Aorta (tissue), 5 donors: ENCODE measurements at places on chromosomes 11 and 22. TPM values are rescaled to one million over a fixed set of nuclear protein-coding genes. Genes with fewer than 3 reads are reported as not detected.
A peak's percentile ranks its signal among the peaks of the same experiment; 100 is the strongest.

DNA sequence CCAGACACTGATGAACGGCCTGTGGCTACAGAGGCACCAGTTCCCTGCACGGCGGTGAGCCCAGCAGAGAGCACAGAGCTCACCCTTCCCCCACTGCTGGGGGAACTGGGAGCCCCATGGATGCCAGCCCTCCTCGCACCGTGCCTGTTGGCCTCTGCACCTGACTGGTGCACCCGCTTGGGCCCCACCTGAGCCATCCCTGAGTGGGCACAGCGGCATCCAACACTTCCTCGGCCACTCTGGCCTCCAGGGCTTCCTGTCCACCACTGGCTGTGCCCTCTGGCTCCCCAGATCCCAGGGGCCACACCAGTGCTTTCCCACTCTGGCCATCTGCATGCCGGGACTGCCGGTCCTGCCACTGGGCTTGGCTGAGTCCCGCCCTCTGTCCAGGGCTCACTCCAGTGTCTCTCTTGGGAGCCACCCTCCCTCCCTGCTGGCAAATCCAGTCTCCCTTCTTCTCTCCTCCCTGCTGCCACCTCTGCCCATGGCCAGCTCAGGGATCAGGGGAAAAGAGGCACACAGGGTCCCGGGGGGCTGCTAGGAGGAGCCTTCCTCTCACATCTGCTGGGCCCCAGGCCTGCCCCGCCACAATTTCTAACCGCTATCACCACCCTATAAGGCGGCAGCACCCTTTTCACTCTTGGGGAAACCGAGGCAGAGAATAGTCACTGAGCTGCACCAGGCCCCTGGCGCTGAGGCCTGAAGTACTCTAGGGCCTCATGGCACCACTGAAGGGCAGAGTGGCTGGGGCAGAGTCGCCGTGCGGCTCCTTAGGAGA, 33.0 kb downstream of the GNB1L start:
- no peak for DNase-seq

GRCh38 chr11:123055191-123055901, 6.6 kb downstream of the HSPA8 start:
- no peak for DNase-seq

The SLC22A6 gene
- not detected for total RNA-seq

DNA sequence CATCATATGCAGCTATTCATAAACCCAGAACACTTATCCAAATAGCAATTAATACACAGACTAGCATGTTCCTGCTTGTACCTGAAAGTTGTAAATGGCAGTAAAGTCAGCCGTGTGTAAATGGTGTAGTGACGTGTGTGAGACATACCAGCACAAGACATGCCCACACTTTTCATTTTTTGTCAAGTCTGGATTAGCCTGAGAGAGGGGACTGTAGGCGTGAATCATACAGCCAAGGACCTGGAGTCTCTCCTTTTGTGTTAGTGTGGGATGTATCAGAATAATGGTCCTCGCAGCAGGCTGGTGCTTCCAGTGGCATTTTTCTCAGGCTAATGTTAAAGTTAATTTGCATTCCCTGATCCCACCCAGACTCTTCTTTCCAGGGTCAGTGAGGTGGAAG, 116.8 kb upstream of the BMAL1 start:
- DNase-seq: no peak

The CTSW gene
- 3.9 TPM for total RNA-seq

The CENPM gene
- 0.58 TPM for total RNA-seq

The CRACR2B gene
- total RNA-seq: 2.2 TPM

- no peak for DNase-seq
Observed at GRCh38 chr22:21719024-21719423, 16.6 kb downstream of the YPEL1 start.

DNA sequence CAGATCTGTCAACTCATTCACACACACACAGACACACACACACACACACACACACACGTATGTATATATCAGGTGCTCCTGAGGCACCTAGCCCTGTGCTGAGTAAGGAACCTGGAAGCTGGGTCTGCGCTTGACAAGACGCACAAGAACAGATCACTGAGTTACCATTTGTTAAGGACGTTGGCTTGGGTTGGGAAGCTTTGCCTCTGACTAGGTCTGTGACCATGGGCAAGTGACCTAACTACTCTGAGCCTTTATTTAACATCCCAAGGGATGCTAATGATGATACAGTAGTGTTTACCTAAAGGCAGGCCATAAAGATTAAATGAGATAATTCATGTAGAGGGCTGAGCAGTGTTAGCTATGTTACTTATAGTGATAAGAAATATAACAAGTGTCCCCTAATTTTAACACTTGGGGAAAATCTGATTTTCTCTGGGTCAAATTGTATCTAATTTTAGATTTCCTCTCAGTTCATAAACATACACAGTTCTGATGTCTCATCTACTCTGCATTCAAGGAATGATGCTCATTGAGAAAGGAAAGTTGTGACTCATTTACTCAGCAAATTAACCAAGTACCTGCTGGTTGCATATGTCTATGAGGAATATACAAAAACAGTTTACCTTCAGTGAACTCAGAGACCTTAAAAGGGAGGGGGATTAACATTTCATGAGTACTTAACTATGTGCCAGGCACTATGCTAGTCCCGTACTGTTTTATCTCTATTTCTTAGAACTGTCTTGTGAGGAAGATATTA, 13.6 kb downstream of the RNF185 start:
- DNase-seq: no peak

GRCh38 chr11:11420899-11421285, 67.8 kb upstream of the CSNK2A3 start:
- DNase-seq: no peak

- no peak for DNase-seq
Observed at GRCh38 chr11:75100314-75100713, 3.6 kb upstream of the OR2AT4 start.

GRCh38 chr11:63698976-63699733, 17.9 kb downstream of the RTN3 start:
- DNase-seq: no peak

DNA sequence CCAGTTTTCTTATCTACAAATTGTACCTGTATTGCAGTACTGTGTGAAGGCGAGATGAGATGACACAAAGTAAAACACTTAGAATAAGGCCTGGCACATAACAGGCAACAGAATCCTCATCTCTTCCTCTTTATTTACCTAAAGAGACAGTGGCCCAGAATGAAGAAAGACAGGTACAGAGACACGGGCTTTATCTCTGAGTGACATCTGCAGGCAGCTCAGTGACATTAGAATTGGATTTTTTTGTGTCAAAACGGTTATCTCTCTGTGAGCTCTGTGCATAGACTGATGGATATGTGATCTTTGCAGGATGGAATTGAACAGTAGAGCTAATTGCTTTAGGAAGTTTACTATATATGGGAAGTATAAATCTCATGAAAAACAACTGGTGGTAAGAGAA, 36.2 kb upstream of the TRPC6 start:
- DNase-seq: no peak

- DNase-seq: no peak
Observed at GRCh38 chr11:8794677-8795103, 112.1 kb downstream of the RPL27A start.

DNA sequence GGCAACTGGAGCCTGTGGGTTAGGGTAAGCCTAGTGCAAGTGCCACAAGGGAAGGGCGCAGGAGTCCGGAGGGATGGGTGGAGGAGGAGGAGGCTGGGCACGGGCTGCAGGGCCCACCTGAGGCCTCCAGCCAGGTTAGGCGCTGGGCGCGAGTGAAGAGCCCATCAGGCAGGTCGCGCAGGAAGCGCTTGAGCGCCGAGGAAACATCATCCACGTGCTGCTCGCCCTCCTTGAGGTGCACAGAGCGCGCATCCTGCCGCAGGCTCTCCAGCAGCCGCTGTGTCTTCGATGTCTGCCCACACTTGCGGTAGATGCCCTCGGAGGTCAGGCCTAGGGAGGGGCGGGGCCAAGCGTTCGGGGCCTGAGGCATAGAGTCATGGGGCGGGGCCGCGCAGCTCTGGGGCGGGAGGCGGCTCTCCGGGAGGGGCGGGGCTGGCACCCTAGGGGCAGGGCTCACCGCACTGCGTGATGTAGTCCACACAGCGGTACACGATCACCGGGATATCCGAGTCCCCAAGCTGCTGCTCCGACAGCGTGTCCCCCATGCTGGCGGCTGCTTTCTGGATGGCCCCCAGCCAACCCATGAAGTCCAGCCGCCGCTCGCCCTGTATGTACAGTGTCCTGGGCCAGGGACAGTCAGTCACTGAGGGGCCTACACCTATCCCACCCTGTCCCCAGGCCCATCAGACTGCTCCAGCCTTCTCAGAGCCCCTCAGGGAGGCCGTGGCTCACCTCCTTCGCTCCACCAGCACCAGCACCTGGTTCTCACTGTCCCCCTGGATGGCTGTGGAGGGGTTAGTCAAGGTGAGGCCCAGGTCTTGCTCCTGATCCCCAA, 22.9 kb upstream of the PDE2A start:
- no peak for DNase-seq

The CCDC82 gene
- 37.4 TPM for total RNA-seq

- DNase-seq: peak; percentile 26
Observed at GRCh38 chr11:28621753-28622152, 513.6 kb downstream of the METTL15 start.

- peak; percentile 26 for DNase-seq
Observed at GRCh38 chr22:46066691-46067090, 83.6 kb upstream of the PPARA start.

GRCh38 chr22:16789860-16790493, 35.2 kb downstream of the XKR3 start:
- DNase-seq: no peak

- DNase-seq: no peak
Observed at GRCh38 chr11:44305026-44305469, 4.9 kb downstream of the ALX4 start.

DNA sequence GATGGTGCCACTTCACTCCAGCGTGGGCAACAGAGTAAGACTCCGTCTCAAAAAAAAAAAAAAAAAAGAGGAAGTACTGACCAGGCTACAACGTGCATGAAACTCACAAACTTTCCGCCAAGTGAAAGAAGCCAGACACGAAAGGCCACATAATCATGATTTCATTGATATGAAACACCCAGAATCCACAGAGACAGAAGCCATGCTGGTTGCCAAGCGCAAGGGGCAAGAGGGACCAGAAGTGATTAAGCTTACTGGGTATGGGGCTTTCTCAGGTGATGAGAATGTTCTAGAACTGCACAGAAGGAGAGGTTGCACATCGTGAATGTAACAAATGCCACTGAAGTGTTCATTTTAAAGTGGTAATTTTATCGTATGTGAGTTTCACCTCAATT, 60.9 kb downstream of the CELSR1 start:
- no peak for DNase-seq

- DNase-seq: no peak
Observed at GRCh38 chr11:115145324-115145723, 358.9 kb downstream of the CADM1 start.

DNA sequence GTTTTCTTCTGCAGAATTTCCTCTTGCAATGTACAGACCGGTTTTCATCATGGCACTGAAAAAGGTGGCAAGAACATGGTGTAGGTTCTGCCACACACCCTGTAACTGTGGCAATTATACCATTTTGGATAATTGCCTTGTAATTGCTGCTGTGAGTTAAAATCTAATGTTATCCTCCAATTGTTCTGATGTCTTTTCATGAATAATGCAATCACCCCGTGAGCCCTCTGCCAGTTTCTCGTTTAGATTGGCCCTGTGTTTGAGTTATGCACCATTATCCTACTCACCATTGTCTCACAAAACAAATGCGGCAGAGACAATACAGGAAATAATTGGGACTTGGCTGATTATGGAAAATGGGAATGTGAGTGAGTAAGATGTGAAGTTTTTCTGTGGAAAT, 61.8 kb upstream of the MTNR1B start:
- no peak for DNase-seq

DNA sequence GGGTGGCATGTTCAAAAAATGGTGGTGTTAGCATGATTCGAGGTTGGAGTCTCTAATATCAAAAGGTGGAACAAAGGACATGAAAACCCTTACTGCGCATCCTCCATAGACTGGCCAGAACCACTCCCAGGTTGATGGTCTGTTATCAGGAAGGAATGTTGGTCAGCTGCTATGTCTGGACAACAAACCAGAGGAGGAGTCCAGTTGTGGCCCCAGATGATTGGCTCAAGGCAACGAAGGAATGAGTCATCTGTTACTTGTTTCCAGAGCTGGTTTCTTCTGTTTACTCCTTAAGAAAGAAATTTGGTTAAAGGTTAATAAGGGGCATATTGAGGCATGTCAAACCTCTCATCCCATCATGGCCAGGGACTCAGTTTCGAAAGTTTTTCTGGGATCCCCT, 56.8 kb upstream of the GRIA4 start:
- no peak for DNase-seq

- DNase-seq: no peak
Observed at GRCh38 chr11:131906963-131907362, 536.5 kb downstream of the NTM start.

The DCHS1 gene
- total RNA-seq: 64.4 TPM

DNA sequence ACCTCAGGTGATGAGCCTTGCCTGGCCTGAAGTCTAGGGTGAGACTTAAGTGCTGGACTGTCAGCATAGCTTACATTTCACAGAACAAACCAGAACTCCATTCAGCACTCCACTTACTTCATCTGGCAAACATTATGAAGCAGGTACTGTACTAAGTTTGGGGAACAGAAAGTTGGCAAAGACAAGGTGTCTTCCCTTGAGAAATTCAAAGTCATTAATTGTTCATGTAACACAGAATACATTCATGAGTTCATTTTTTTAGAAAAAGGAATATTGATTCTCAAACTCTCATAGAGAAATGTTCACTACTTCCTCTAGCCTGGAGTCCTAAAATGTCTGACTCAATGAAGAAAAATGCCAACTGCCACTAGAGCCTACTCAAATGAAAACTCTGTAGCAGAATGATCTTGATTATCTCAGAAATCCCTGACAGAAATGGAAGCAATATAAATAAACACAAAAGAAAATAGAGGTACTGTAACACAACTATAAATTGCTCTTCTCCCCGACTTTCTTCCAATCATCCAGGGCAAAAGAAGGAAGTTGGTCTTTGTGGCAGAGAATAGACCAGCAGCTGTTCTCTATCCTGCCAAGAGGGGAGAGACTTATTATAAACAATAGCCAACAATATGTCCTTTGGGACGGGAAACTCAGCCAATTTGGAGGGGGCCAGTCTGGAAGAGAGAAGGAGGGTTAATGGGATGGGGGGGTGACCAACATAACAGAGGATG, 129.2 kb upstream of the MTMR2 start:
- DNase-seq: no peak

The LARGE1 gene
- 52.5 TPM for total RNA-seq

The RBFOX2 gene
- total RNA-seq: 117 TPM
